ENCODE measurements at places on chromosomes 13 and 19.
A peak's percentile ranks its signal among the peaks of the same experiment; 100 is the strongest.

DNA sequence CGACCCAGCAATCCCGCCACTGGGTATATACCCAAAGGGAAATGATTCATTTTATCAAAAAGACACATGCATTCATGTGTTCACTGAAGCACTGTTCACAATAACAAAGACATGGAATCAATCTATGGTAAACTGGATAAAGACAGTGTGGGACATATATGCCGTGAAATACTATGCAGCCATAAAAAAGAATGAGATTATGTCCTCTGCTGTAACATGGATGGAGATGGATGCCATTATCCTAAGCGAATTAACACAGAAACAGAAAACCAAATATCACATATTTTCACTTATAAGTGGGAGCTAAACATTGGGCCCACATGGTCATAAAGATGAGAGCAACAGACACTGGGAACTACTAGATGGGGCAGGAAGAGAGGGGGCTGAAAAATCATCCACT, 345.0 kb downstream of the UQCRFS1 start:
- DNase-seq: no peak

GRCh38 chr19:6531163-6531955, 533 bp downstream of the TNFSF9 start:
- DNase-seq: no peak

- DNase-seq: no peak
Observed at GRCh38 chr13:101019126-101019525, 344.5 kb upstream of the TMTC4 start.

DNA sequence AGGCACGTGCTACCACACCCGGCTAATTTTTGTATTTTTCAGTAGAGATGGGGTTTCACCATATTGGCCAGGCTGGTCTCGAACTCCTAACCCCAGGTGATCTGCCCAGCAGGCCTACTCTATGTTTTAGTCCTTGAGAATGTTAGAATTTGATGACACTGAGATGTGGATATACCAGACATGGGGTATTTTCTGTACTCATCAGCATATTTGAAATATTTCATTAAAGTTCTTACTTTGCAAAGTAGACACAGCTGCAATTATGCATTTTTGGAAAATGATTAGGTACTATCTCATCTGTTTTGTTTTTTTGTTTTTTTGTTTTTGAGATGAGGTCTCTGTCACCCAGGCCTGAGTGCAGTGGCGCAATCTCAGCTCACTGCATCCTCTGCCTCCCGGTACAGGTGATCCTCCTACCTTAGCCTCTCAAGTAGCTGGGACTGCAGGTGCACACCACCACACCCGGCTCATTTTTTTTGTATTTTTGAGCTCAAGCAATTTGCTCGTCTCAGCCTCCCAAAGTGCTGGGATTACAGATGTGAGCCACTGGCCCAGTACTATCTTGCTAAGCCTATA, 12.7 kb downstream of the SPINT2 start:
- DNase-seq: no peak

DNA sequence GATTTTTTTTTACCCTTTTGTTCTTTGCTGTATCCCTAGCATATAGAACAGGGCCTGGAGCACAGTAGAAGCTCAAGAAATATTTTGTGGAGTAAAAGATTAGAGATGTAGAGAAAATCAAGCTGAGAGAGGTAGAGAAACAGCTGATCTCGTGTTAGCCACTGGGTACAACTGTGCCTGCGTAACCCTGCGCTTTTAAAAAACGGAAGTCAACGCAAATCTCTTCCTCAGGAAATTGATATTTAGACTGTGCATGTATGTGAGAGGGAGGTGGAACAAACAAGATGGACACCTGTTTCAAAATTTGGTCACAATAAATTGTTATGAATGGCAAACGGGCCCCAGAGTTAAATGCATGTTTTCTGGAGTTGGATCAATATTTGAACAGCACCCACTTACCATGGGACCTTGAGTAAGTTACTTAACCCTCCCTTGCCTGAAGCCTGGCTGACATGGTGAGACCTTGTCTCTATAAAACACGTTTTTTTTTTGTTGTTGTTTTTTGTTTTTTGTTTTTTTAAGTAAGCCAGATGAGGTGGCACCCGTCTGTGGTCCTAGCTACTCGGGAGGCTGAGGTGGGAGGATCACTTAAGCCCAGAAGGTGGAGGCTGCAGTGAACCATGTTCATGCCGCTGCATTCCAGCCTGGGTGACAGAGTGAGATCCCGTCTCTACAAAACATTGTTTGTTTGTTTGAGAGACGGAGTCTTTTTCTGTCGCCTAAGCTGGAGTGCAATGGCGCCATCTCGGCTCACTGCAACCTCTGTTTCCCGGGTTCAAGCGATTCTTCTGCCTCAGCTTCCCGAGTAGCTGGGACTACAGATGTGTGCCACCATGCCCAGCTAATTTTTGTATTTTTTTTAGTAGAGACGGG, 3.3 kb upstream of the EPOR start:
- no peak for DNase-seq

DNA sequence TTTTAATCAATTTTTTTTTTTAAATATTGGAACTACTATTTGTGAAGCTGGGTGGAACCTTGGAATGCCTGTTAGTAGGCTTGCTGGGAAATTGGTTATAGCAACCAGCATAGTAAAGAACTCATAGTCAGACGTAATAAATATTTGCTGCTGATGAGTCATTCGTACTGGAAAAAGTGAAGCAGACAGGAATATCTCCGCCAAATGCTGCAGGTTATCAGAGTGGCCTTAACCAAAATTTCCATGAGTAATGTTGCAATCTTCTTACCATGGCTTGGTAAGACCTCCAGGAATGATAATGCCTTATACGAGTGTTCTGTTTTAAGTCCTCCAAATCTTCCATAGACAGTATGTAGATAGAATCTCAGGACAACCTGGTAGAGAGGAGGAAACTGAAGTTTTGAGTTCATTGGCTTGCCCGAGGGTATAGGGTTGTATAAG, 34.2 kb downstream of the MBNL2 start:
- DNase-seq: peak; percentile 53

- no peak for DNase-seq
Observed at GRCh38 chr19:16261584-16262368, 62.9 kb upstream of the KLF2 start.

GRCh38 chr13:82719987-82720386, 1162.3 kb downstream of the SLITRK1 start:
- no peak for DNase-seq

DNA sequence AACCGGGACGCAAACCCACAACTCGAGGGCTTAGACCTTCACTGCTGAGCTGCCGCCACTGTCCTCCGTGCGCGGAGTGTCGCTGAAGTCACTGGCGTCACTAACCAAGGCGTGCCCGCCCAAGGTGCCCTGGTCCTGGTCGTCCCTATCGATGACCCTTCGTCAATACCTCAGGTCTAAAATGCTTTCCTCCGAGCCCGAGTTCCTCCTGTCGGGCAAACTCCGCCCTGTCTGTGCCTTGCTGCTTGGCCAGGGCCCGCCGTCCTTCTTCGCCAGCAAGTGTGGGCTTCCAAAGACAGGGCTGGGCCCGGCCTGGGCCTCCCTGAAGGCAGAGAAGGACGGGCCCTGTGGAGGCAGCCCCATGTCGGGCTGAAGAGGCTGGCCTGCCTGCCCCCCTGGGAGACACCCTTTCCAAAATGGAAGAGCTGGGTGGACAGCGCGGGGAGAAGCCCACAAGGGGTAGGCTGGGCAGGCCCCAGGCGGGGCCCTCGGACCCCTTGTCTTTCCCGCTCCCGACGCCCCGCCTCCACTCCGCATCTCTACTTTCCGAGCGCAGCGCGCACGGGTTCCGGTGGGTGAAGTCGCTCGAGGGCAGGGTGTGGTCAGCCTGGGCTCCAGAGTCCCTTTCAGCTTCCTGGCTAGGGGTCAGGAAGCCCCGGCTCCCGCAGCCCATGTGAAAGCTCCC, 13.4 kb downstream of the RB1 start:
- DNase-seq: no peak

DNA sequence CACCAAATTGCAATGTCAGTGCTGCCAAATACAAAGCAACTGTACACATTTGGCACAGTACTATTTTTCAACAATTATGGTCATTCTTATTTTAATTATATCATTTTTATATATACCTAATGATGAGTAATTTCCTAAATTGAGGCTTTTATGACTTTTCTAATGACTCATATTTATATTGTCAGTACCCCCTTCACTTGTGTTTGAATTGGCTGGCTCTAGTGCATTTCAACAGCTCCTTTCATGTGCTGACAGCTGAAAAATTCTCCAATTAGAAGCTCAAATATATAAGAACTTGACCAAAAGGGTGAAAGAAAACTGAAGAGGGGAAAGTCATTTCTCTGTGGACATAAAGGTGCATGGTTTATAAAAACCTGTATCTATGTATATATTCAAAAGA, 263.3 kb downstream of the SLITRK1 start:
- DNase-seq: no peak

DNA sequence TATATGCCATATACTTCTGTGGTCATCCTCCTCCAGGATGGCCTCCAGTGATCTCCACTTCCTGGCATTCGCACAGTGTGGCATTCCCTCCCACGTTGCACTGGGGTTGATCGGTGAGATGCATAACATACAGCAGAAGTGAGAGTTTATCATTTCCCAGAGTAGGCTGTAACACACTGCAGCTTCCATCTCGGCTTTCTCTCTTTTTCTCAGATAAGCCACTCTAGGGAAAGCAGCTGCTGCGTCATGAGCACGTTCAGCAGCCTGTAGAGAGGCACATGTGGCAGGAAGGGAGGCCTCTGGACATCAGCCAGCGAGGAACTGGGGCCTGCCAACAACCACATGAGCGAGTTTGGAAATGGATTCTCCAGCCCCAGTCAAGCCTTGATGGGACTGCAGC, 807.1 kb downstream of the DIAPH3 start:
- DNase-seq: no peak
